ENCODE measurements at places on chromosomes 6 and 20.

DNA sequence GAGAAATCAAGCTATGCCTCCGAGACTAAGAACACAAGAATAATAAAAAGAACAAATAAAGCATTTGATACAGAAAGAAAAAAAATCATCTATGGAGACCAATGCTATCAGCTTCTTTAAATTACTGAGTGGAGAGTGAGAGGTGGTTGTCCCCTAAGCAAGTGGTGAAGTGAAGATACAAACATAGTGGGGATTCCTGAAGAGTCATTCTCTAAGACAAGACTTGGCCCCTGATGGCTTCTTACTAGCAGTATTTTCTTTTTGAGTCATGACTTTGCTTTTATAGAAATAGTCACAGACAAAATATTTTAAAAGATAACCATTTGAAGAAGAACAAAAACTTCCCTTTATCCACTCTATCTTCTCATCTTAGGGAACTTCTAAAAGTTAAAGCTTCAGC is 261.4 kb upstream of the PRDM1 start:
- DNase-seq: no peak

- DNase-seq: no peak
Measured at GRCh38 chr20:53847837-53848170, 222.6 kb downstream of the BCAS1 start.

DNA sequence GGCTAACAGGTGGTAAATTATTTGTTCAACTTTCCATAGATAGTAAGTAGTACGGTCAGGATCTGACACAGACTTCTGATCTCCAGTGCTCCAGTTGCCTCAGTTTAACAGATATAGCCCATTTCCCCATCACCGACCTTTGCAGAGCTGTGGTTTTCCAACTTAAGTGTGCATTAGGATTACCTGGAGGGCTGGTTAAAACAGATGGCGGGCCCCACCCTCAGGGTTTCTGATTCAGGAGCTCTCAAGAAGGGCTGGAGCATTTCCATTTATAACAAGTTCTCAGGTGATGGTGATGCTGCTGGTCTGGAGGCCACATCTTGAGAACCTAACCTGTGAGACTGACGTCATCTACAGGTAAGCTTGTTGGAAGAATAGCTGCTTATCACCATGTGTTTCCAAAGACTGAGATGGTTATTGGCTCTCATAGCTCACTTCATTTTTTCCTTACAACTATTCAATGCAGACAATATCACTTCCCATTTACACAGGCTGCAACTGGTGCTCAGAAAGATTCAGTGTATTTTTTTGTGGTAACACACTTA is 360.1 kb upstream of the CHD6 start:
- DNase-seq: no peak

DNA sequence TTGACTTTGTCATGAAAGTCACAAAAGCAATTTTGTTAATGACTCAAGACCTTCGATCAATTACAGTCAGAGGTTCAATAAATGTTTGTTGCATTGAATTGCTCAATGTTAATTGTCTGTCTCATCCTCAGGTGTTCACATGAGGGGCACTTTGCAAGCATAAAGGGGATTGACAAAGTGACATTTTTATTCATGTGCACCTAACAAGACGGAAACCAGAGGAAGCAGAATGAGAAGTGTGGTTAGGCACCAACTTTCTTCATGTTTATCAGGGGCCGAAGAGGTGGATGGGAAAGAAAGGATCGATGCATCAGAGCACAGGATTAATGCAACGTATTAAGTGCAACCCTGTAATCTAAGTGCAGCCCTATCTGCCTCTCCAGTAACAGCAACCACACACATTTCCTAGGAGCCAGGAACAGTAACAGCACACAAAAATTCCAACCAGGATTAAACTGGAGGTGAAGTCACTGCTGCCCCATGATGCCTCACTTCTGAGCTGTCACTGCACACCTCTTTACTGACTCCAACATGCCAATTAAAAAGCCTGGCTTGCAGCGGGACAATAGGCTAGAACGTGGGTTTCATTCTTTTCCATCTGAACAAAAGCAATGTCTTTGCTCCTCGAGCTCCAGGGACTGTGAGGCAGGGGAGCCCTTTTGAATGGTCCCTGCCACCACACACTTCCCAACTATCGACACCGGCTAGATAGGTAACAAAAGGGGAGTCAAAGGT is 262.7 kb downstream of the CD83 start:
- no peak for DNase-seq

DNA sequence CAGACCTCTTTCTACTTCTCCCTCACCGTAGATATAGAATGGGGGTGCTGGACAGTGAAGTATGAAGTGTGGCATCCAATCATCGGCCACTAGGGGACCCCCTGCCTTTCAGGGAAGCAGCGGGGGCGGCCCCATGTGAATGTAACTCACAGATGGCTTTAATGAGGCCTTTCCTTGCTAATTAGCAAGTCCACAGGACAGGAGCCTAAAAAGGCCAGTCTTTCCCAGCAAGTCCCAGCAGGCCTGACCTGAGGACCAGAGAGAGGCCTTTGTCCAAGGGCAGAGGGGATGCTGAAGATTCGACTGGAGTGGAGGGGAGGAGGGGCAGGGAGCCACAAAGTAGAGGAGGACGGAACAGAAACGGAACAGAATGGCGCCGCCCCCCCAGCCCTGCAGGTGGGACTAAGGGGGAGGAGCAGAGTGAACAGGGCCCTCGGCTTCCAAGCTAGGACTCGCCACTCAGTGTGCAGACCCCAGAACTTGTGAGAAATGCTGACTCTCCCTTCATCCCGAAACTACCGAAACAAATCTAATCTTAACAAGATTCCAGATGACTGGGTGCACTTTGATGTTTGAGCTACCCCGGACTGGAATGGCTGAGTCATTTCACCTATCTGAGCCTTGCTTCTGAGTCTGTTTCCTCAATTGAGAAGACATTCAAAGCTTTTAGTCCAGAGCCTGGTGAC is 5.8 kb downstream of the C6orf132 start:
- DNase-seq: peak; percentile 23

GRCh38 chr6:164927288-164928056 is 381.9 kb downstream of the C6orf118 start:
- DNase-seq: peak; percentile 74

DNA sequence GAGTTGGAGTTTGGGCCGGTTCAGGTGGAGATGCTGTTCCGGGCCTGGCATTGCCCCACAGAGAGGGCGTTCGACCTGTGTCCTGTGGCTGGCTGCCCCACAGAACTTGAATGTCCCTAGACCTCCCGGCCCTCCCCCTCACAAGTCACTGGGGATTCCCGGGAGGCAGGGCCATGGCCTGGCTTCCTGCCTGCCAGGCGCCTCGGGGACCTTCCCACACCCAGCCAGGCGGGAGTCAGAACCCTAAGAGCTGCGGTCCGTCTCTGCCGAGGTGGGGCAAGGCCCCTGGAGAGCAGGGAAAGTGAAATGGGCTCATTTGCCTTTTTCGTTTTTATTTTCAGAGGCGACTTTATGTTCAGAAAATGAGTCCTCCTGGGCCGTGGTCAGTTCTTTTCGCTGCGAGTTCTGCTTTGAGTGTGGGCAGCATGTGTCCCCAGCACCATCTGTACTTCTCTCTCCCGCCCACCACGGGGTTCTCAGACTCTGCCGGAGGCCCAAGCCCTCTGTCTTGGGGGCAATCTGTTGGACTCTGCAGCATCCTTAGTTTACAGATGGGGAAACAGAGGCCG is 8.5 kb downstream of the RBM38 start:
- no peak for DNase-seq

GRCh38 chr20:50151034-50151743 is 2.3 kb downstream of the PEDS1 start:
- peak; percentile 45 for DNase-seq

- no peak for DNase-seq
Measured at GRCh38 chr6:136467186-136467585, 83.0 kb downstream of the MAP7 start.

GRCh38 chr20:7147220-7147601 is 379.7 kb downstream of the BMP2 start:
- no peak for DNase-seq

DNA sequence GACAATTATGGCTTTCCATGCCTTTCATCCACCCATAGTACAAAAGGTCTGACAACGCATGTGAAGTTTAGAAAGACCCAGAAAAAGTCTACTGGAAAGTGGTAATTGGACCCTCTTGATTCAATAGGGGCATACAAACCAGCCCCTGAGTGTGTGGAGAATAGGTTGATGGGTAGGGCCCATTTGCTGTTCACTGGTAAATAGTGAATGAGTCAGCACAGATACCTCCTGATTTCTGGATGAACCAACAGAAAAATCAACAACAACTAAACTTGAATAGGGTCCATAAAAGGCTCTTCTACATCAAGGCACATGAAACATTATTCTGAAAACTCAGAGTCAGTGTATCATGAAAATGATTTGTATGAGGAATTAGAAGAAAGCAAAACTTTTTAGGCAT is 235.4 kb upstream of the SLC35B3 start:
- no peak for DNase-seq

DNA sequence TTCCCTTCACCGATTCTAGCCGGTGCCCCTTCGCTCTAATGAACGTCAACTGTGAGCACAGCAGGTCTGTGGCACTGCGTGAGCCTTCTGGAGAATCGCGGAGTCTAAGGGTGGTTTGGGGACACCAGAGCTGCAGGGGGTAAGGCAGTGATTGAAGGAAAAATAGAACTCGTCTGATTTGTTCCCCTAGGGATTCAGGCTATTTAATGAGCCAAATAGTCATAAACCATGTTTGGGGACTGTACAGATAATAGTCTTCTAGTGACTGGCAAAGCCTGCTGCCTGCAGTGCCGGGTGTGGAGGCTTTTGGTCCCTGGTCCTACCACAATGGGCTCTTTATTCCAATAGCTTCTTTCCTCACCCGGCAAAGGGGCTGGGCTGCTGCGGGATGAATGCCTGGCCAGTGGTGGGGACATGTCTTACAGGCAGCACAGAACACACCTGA is 11.1 kb upstream of the NTSR1 start:
- DNase-seq: no peak

DNA sequence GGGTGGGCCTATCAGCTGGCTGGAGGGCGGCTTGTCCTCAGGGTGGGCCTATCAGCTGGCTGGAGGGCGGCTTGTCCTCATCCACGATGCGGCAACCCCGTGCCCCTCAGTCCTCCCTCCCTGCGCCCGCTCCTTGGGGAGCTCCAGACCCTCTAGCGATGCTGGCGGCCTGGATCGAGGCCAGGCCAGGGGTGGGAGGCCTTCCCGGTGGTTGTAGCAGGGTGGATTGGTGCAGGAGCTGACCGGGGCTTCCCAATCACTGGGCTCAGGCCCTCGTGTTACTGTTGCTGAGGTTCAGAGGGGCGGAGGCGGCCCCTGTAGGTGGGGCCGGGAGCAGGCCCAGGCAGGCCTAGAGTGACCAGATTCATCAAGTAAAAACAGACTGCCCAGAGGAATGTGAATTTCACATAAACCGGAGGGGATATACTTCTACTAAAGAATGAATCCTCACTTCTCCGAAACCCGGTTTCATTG is 8.8 kb downstream of the SLC17A9 start:
- peak; percentile 43 for DNase-seq

DNA sequence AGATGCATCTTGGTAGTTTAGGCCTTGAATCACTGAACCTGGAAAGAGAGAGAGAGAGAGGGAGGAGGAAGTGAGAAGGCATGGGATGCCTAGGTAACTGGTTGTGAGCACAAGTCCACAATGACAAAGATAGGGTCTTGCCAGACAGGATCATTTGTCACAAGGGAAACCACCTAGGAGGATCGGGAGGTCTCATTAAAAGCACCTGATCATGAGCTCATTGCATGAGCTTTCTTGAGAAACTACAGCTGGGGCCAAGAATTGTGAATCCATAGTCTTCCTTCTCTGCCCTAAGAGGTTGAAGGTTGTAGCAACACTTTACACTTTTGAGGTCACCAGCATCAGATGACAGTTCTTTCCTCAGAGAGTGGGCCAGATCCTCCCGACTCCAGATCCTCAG is 195.7 kb downstream of the CD83 start:
- DNase-seq: no peak

GRCh38 chr20:59678951-59679350 is 74.6 kb downstream of the PHACTR3 start:
- DNase-seq: no peak

- DNase-seq: no peak
Measured at GRCh38 chr20:47428164-47428563, 71.7 kb upstream of the ZMYND8 start.

DNA sequence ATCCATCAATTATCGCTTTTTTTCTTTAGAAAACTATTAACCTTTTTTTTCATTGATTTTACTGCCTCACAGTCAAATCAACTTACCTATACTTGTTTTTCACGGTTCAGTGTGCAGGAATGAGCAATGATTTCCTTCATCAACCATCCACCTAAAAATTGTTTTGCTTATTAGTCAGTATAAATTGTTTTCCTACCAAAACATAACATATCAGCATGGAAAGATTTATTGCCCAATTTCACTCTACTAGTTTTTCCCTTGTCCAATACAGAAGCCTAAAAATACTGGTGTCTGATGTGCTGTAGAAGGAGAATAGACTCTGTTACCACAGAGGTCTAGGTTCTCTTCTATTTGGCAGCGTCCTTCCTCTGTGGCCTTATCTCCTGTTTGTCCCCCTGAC is 558.2 kb upstream of the CITED2 start:
- DNase-seq: no peak

- DNase-seq: no peak
Measured at GRCh38 chr6:11384531-11385309, 152.3 kb upstream of the NEDD9 start.

Measured in lung (tissue), 17 donors.